T-cell (primary cell): ENCODE measurements at places on chromosomes 16 and 17.

DNA sequence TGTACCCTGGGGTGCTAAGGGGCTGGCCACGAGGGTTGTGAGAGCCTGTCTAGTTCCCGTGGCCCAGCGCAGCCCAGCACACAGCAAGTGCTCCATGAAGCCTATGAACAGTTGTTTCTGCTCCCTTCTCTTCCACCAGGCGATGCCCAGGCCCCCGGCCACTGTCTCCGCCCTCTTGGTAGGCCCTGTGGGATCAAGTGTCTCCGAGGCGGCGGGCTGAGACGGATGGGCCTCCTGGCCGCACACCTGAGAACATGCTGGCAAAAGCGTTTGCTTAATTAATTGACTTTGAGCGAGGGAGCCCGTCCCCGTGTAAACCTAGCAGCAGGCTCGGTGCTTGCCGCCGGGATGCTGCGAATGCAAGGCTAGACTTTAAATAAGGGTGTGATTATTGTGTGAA lies 129.7 kb upstream of the GSE1 start:
- no peak for DNase-seq

DNA sequence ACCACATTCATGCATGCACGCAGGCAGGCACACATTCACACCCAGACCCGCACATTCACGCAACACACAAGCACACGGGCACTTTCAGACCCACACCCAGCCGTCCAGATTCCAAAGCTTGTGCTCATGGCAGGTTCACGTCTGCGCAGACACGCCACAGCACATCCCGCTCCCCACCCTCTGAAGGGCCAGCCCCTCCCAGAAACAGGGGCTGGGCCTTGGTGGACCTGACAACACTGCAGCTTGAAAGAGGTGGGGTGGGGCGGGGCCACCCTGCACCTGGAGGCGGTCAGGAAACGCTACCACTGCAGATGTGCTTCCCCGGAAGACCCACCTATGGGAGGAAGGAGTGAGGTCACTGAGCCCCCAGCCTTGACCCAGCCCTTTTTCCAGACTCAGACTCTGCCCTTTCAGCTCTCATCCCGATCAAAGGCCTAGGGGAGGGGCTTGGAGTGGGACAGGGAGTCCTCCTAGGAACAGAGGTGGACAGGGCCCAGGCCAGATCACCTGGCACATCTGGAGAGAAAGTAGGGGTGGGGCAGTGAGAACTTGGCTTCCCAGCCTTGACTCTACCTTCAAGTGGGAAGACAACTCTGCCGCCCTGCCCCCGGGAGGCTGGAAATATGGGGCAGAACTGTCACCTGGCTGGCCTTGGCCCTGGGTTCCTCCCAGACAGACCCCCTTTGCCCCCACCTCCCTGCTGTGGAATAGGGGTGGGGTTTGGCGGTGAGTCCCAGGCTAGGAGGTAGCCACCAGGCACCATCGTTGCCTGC lies 11.0 kb downstream of the P3H4 start:
- DNase-seq, result no peak

DNA sequence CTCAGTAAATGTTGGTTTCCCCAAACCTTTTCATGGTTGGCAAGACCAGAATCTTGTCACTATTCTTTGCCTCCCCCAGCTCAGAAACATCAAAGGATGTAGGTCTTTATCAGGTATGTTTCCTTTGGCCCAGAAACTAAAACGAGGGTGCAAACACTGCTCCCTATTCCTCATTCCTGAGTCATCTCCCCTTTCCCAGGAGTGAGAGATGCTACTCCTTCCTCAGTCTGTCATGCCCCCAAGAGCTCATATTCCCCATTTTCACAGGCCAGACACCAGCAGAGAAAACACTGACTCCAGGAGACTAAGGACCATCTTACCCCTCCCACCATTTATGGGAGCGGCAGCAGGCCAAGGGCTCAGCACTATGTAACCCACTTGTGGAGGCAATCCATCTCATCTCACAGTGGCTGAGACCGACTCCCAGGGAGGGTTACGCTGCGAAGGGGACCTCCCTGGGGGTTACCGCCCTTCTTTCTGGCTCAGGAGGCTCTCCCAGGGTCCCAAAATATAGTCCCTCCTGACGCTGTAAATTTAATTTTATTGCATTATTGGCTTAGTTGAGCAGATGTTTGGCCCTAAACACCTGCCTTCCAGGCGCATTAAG lies 1.5 kb downstream of the GEMIN4 start:
- DNase-seq, result no peak

DNA sequence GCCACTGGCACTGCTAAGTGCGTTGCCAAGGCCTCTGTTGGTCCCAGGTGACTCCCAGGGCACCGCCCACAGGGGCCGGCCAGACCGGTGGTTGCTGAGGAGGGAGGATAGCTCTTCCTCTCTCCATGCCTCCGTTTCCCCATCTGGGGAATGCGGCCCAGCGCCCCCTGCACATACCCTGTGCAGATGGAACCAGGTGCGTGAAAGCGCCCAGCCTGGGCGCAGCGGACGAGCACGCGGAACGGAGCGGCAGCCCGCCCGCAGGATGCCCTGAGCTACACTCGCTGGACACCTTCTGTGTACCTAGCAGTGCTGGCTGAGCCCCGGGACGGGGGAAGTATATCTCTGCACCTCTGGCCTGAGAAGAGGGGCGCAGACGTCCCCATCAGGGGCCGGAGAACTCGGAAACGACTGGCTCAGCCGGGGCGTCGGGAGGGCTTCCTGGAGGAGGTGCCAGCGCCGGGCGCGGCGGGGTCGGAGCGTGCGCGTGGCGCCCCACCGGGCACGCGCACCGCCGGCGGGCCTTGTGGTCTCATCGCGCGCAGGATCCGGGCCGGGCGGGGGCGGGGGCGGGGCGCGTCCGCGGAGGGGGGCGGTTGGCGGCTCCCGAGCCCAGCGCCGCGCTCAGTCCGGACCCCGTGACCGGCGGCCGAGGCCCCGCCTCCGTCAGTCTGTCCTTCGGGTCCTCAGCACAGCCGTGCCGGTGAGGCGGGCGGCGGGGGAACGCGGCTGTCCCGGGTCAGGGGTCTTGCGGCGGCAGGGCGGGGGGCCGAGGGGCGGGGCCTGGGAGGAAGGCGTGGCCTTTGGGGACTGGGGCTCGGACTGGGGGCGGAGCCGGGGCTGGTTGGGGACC lies at the start of the genes CCDC78 and HAGHL:
CCDC78 (minus strand) TSS at position 6 of the 853 bp plus-strand sequence. CDS start 76 bp downstream, outside the sequence.
HAGHL (plus strand) TSS at position 669 of the 853 bp plus-strand sequence. CDS start 404 bp downstream, outside the sequence.
- peak; percentile 41 for DNase-seq

- DNase-seq, result no peak
Observed at GRCh38 chr16:11320170-11320569, 25.1 kb upstream of the RMI2 start.

DNA sequence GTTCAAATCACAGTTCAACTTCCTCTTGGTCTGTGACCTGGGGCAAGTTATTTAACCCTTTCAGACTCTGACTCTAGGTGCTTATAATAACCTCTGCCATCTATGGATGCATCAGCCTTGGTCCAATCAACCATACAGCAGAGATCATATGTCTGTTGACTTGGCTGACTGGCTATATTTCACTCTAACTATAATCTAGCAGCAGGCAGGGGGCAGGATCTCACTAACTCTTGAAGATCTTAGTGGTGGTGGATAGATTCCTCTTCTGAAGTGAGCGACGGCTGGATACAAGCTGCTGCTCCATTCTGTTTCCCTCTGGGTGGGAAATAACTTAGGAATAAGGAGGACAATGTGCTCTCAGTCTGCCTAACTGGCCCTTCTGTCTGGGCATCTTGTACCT lies 146.6 kb downstream of the SKAP1 start:
- no peak for DNase-seq

DNA sequence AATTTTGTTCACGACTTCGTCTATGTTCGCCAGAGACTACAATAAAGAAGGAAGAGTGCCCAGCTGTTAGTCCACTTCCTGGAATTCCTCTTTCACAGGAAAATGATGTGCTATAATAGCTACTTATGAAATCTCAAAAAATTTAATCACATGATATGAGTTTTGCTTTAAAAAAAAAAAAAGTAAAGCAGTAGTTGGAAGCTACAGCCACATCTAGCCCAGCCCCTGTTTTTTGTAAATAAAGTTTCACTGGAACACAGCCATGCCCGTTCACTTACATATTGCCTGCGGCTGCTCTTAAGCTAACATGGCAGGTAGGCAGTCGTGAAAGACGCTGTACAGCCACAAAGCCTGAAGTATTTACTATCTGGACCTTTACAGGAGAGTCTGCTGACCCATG lies 15.3 kb downstream of the VPS53 start:
- DNase-seq, result no peak

DNA sequence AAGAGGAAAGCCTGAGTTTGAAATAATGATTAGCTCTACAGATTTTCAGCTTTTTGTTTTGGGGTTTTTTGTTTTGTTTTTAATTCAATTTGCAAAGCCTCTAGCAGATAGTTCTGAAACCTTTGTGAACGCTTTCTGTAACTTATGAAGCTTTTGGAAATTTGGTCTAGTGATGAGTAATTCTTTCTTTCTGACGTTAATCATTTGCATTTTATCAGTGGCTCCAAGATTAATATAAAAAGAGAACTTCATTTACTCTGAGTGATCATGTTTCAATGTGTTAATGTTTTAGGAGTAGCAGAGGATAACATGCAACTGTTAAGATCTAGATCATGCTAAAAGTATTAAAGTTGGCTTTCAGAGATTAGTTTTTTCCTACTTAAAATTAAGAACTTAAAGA lies 160.3 kb upstream of the TBX2 start:
- DNase-seq, result no peak
